ENCODE measurements at places on chromosomes 4 and X. TPM values are rescaled to one million over a fixed set of nuclear protein-coding genes. Genes with fewer than 3 reads are reported as not detected.

Gene ARHGAP24
- 3.4 TPM for total RNA-seq

Gene ARMCX6
- 13.6 TPM for total RNA-seq

Gene CITED1
- total RNA-seq, result 0.28 TPM

Gene SOWAHD
- total RNA-seq, result 0.19 TPM

Gene SRPX
- 11.2 TPM for total RNA-seq

Gene USP38
- 16.9 TPM for total RNA-seq

Gene TEC
- total RNA-seq, result 0.51 TPM

Gene SLC6A14
- total RNA-seq, result 37.3 TPM

Gene SERPINA7
- not detected for total RNA-seq

Gene ZNF630
- 1.6 TPM for total RNA-seq

Gene TEX13D
- not detected for total RNA-seq

Gene PLXNB3
- total RNA-seq, result 7.3 TPM

Gene PLP1
- not detected for total RNA-seq

Gene PDZD4
- 0.14 TPM for total RNA-seq

Gene MAML3
- total RNA-seq, result 3.2 TPM

Gene GAB1
- total RNA-seq, result 6.2 TPM

Gene C4orf50
- total RNA-seq, result not detected

Data from airway epithelial cell (primary cell).